ENCODE measurements at places on chromosomes 2 and 18.

GRCh38 chr2:84212611-84213314 is 246.3 kb downstream of the SUCLG1 start:
- DNase-seq, result no peak
- no peaks in the 10 kb centered on the region for H3K4me1 ChIP-seq
- no peak overlapping the region for H3K27ac ChIP-seq

GRCh38 chr18:56637176-56637575 is 1.2 kb downstream of the TXNL1 start:
- no peak overlapping the region for H3K4me3 ChIP-seq
- peaks cover 11% of the 10 kb centered on the region for H3K4me1 ChIP-seq
- no peaks in the 10 kb centered on the region for H3K36me3 ChIP-seq

DNA sequence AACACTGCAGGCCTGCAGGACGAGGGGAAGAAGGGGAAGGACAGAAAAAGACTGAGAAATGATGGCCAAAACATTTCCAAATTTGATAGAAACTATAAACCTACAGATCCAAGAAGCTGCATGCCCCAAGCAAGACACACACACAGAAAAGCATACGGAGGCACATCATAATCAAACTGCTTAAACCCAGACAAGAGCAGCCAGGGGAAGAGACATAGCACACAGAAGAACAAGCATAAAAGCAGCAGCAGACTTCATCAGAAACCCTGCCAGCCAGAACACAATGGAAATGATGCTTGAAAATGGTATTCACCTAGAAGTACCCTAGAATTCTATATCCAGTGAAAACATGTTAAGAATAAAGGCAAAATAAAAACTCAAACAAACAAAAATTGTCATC is 57.2 kb upstream of the RNU4ATAC start:
- DNase-seq, result no peak
- no peak overlapping the region for H3K4me3 ChIP-seq
- no peaks in the 10 kb centered on the region for H3K27me3 ChIP-seq
- H3K4me1 ChIP-seq, result no peaks in the 10 kb centered on the region
- no peak overlapping the region for H3K27ac ChIP-seq

- no peaks in the 10 kb centered on the region for H3K27me3 ChIP-seq
- H3K4me3 ChIP-seq, result no peak overlapping the region
- no peaks in the 10 kb centered on the region for H3K36me3 ChIP-seq
- no peak for DNase-seq
- no peak overlapping the region for H3K27ac ChIP-seq
- H3K4me1 ChIP-seq, result no peaks in the 10 kb centered on the region
Measured at GRCh38 chr18:62105376-62105775, 81.5 kb downstream of the PIGN start.

GRCh38 chr2:70936165-70936978 is 672 bp downstream of the ATP6V1B1 start:
- no peaks in the 10 kb centered on the region for H3K36me3 ChIP-seq
- no peak overlapping the region for H3K4me3 ChIP-seq
- H3K4me1 ChIP-seq, result no peaks in the 10 kb centered on the region
- peak; percentile 8 for DNase-seq
- H3K27me3 ChIP-seq, result no peaks in the 10 kb centered on the region

- H3K4me1 ChIP-seq, result no peaks in the 10 kb centered on the region
- H3K27ac ChIP-seq, result no peak overlapping the region
- H3K36me3 ChIP-seq, result no peaks in the 10 kb centered on the region
- DNase-seq, result no peak
Measured at GRCh38 chr2:204989877-204990276, 444.6 kb downstream of the PARD3B start.

DNA sequence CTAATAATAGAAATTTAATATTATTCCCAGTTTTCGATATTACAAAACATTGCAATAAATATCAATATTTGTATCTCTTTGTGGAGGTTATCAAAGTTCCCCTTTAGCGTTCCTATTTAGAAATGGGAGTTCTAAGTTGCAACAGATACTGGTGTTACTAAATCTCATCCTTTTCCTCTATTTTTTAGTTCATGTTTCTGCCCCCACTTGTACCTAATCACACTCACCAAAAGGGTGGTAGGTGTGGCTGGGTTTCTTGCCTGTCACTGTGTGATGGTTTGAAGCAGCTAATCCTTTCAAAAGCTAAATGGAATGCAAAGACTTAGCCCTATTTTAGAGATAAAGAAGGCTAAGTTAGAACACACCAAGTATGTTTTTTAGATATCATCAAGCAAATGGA is 997.9 kb downstream of the TSN start:
- H3K36me3 ChIP-seq, result no peaks in the 10 kb centered on the region
- no peak for DNase-seq
- H3K27ac ChIP-seq, result no peak overlapping the region
- H3K4me1 ChIP-seq, result no peaks in the 10 kb centered on the region
- H3K27me3 ChIP-seq, result no peaks in the 10 kb centered on the region

GRCh38 chr2:83584672-83585071 is 874.4 kb downstream of the SUCLG1 start:
- H3K27me3 ChIP-seq, result no peaks in the 10 kb centered on the region
- no peak for DNase-seq
- H3K27ac ChIP-seq, result no peak overlapping the region
- H3K36me3 ChIP-seq, result no peaks in the 10 kb centered on the region
- no peak overlapping the region for H3K4me3 ChIP-seq

DNA sequence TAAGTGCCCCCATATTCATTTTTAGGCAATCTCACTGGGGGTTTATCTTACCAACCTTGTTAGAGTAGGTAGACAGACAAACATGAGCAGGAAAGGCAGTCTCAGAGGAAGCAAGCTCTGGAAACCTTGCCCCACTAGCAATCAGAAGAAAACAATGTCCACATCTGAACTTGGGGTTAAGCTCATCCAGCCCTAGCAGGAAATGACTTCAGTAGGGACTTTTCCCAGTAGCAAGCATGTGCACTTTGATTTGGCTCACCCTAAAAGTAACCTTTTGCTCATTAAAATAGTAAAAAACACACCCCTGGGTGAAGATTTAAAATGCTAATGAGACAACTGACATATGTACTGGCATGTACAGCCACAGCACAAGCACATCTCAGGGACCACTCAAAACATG is 175.5 kb downstream of the AKAIN1 start:
- DNase-seq, result no peak
- no peak overlapping the region for H3K4me3 ChIP-seq
- H3K27me3 ChIP-seq, result no peaks in the 10 kb centered on the region
- H3K4me1 ChIP-seq, result no peaks in the 10 kb centered on the region
- no peaks in the 10 kb centered on the region for H3K36me3 ChIP-seq

GRCh38 chr18:50131591-50131990 is 63.4 kb downstream of the MYO5B start:
- no peak overlapping the region for H3K4me3 ChIP-seq
- no peaks in the 10 kb centered on the region for H3K27me3 ChIP-seq
- no peak for DNase-seq

GRCh38 chr2:228094377-228094921 is 87.0 kb downstream of the SPHKAP start:
- H3K27ac ChIP-seq, result no peak overlapping the region
- no peaks in the 10 kb centered on the region for H3K4me1 ChIP-seq
- no peaks in the 10 kb centered on the region for H3K27me3 ChIP-seq
- H3K4me3 ChIP-seq, result no peak overlapping the region

GRCh38 chr18:11310476-11311086 is 161.2 kb upstream of the PIEZO2 start:
- no peaks in the 10 kb centered on the region for H3K4me1 ChIP-seq
- peak; percentile 75 for DNase-seq
- H3K4me3 ChIP-seq, result no peak overlapping the region
- no peaks in the 10 kb centered on the region for H3K36me3 ChIP-seq

- DNase-seq, result no peak
- peaks cover 28% of the 10 kb centered on the region for H3K4me1 ChIP-seq
- H3K27me3 ChIP-seq, result no peaks in the 10 kb centered on the region
- H3K4me3 ChIP-seq, result no peak overlapping the region
- no peak overlapping the region for H3K27ac ChIP-seq
Measured at GRCh38 chr18:12520442-12520992, 112.8 kb downstream of the PRELID3A start.

DNA sequence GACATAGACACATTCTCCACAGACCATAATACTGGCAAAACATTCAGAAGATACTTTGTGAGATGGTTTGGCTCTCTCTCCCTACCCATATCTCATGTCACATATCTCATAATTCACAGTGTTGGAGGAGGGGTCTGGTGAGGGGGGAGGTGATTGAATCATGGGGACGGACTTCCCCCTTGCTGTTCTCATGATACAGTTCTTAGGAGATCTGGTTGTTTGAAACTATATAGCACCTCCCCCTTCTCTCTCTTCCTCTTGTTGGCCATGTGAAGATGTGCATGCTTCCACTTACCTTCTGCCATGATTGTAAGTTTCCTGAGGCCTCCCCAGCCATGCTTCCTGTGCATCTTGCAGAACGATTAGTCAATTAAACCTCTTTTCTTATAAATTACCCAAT is 61.1 kb downstream of the HK2 start:
- DNase-seq, result no peak
- no peaks in the 10 kb centered on the region for H3K36me3 ChIP-seq
- H3K27ac ChIP-seq, result no peak overlapping the region
- no peak overlapping the region for H3K4me3 ChIP-seq

DNA sequence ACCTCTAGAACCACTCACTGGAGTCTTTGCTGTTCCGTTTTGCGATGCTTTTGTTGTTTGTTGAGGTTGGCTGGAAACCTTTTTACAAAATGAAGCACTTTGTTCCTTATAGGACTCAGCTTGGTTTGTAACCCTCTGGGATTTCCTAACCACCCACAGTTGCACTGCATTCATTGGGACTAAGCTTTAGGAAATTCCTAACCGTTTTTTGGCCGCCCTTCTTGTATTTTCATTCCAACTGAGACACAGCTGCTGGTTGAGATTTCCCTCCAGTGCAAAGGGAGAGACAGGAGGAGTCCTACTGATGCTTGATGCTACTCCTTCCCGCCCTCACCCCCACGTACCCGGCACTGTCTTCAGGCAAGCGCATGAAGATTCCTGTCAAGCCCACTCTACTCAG is 6.1 kb upstream of the DIPK1C start:
- DNase-seq, result no peak
- H3K4me3 ChIP-seq, result no peak overlapping the region
- H3K4me1 ChIP-seq, result no peaks in the 10 kb centered on the region
- no peak overlapping the region for H3K27ac ChIP-seq
- no peaks in the 10 kb centered on the region for H3K36me3 ChIP-seq
- H3K27me3 ChIP-seq, result no peaks in the 10 kb centered on the region

GRCh38 chr2:151119374-151119773 is 142.3 kb downstream of the RBM43 start:
- no peaks in the 10 kb centered on the region for H3K27me3 ChIP-seq
- DNase-seq, result no peak
- H3K4me3 ChIP-seq, result no peak overlapping the region
- H3K36me3 ChIP-seq, result no peaks in the 10 kb centered on the region
- no peaks in the 10 kb centered on the region for H3K4me1 ChIP-seq

Measured in adrenal gland (tissue), 19 donors.